Astrocyte of the spinal cord (primary cell): ENCODE measurements at places on chromosomes 5 and 9.

GRCh38 chr5:14752497-14753071 lies 88.1 kb downstream of the OTULIN start:
- no peak for DNase-seq

- DNase-seq = no peak
Observed at GRCh38 chr9:14343261-14344031, 29.5 kb upstream of the NFIB start.

GRCh38 chr5:111234125-111234524 lies 9.9 kb downstream of the CAMK4 start:
- DNase-seq = no peak

DNA sequence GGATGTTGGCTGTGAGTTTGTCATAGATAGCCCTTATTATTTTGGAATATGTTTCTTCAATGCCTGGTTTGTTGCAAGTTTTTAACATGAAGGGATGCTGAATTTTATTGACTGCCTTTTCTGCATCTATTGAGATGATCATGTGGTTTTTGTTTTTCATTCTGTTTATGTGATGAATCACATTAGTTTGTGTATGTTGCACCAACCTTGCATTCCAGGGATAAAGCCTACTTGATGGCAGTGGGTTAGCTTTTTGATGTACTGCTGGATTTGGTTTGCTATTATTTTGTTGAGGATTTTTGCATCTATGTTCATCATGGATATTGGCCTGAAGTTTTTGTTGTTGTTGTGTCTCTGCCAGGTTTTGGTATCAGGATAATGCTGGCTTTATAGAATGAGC lies 225.6 kb downstream of the PCSK1 start:
- no peak for DNase-seq

GRCh38 chr5:16057277-16057676 lies 122.3 kb downstream of the MARCHF11 start:
- no peak for DNase-seq

DNA sequence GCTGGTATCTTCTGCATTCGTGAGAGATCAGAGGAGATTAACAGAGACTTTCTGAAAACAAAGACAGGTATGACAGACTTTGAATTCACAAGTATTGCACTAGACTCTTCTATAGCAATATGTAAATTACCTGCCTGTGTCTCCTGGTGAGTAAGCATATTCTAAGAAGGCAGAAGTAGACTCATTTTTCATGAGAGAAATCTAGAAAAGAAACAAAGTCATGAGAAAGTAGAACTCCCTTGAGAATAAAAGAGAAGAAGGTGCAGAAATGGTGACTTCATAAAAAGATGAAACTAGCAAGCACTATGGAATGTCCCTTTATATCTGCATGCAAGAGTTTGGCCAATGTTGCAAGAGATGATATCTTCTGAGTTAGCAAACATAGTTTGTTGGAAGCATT lies 419.8 kb downstream of the DMRT2 start:
- no peak for DNase-seq

DNA sequence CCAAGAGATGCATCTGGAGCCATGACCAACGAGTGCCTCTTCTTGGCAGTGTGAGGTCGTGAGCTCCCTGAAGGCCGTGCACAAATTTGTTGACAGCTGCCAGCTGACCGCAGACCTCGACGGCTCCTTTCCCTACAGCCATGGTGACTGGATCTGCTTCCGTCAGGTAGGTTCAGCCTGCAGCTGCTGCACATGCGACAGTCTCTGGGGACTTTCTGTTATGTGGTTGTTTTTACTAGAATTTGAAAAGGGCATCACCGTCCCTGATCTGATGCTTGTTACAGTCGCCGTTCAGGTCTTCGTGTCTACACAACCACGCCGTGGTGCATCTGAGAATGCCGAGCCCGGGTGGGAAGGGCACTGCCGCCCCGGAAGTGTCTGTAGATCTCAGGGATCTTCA lies 36.5 kb upstream of the LRRC14B start:
- DNase-seq = no peak

DNA sequence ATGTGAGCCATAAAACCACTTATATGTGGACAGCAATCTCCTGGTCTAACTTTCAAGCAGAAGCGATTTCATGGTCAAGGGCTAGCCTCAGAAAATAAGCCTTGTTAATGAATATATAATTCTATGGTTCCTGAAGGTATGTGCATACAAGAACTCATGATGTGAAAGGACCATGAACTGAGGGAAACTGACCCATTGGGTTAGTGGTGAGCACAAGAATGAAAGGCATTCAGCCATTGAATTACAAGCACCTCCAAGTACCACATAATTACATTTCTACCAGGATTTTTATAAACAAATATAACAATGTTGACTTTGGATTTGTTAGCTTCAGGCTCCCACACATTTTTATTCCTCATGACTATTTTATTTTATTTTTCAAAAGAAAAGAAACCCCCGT lies 459.0 kb downstream of the TLE4 start:
- peak; percentile 54 for DNase-seq

DNA sequence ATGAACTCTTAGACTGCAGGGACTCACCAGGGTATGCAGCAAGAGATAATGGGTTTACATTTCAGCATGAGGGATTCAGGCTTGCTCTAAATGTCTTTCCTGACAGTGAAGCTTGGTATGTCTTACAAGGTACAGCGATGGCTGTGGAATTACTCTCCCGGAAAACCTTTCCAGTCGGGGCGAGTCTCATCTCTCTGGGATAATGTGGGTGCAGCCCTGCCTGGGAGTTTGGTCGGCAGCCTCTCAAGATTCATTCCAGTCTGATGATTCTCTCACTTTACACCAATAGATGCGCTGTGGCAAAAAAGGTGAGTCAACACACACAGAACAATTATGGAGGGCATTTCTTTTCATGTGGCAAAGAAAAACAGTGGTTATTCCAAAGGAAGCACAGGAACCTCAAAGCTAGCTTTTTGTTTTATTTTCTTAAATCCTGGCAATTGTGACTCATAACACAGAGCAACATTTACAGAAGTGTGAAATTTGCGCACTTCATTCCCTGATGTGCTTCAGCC lies 190.3 kb downstream of the DCP2 start:
- DNase-seq = peak; percentile 94
